ENCODE measurements at places on chromosomes 7 and 10.

DNA sequence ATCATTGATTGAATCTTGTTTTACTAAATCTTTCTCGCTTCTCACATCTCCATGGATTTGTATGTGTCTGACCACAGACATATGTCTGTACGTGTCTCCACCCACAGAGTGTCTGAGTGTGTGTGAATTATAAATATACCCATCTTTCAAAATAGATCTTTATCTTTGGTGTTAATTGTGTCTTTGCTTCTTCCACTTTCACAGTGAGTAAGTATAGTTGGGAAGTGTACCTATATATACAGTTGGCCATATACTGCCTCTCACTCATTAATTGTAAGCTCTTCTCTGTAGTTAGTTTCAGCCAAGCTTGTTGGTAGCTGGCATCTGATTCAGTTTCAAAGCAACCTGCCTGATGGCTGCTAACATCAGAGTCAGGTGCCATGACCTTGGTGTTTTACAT lies 18.4 kb downstream of the EEPD1 start:
- no peak for DNase-seq

- DNase-seq = no peak
Measured at GRCh38 chr10:104941662-104942061, 300.6 kb downstream of the SORCS3 start.

DNA sequence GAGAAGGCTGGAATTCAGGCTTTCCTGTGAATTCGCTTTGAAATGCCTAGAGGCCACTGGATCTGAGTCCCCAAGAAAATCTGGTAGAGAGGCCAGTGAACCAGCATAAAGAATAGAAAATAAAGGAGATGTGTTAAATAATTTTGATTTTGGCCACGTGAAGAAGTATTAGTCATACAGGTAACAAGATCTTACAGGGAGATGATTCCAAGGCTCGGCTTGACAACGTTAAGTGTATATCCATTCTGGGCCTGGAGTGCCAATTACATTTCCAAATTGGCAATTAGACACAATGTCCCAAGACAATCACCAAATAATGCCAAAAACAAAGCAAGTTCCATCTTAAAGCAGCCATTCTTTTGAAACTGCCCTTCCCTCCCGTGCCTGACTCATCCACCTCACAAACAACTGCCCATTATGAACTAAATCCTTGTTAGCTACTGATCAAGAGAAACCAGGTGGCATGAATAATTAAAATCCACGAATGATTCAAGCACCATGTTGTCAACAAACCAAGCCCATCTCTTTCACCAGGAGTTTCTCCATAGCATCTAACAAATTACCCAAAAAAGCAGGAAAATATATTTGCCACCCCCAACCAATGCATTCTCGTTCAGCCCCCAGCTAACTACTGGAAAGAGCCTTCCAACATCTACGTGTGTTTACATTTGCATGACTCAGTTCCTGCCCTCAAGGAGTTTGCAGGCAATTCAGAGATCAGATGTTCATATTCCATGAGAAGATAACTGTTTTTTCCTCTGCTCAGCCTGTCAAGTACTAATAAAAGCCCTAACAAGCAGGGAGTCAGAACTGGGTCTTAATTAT lies 8.5 kb downstream of the KCNMA1 start:
- no peak for DNase-seq

DNA sequence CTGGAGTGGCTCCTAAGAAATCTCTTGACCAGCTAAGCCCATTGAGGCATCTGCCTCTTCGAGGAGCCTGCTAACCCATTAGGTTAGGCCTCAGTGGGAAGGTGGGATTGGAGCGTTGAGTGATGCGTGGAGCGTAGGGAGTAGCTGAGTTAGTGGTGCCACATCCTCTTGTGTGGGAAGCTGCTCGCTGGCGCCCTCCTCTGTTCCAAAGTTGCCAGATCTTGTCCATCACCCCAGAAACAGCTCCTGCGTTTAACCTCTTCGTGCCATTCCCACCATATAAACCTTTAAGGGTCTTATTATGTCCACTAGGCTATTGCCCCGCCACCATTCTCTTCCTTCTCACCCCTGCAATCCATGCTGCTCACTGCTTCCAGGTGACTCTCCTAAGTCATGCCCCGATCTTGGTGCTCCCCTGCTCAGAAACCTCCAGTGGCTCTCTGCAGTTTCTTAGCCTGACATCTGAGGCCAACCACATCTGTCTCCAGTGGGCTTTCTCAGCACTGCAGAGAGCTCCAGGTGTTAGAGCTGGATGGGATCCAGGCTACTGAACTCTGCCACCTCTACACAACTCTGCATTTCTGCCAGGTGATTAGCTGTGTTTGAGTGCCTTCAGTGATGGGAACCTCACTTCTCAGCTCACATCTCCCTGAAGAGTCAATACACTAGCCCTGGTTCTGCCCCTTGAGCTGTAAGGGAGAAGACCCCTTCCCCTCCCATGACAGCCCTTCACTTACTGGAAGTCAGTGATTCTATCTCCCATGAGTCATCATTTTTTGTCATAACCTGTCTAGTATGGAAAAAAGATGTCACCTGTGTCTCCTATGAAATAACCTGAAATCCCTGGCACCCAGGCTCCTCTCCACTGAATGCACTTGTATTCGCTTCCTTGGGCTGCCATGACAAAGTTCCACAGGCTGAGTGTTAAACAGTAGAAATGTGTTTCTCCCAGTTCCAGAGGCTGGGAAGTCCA lies 65.0 kb upstream of the FGFR2 start:
- no peak for DNase-seq

DNA sequence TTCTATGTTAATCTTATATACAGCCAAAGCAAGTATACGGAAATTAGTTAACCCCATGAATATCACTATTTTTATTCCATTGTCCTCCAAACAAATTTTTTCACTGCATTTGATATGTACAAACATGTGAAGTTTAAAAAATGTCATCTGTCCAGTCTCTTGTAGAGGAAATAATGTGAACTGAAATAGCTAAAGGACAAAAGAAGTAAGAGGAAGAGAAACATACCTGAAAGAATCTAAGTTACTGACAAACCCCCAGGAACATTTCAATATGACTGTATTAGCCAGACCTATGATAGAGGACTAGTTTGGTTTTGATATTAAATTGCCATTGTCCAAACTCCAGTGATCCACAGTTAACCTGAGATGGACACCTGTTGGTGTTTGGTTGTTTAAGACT lies 80.6 kb downstream of the NRCAM start:
- DNase-seq = no peak
